ENCODE measurements at places on chromosomes 16 and 17.

GRCh38 chr17:7435676-7436555, 681 bp downstream of the TMEM102 start:
- peak; percentile 83 for DNase-seq

- no peak for DNase-seq
Measured at GRCh38 chr17:37818689-37819088, 73.8 kb upstream of the HNF1B start.

DNA sequence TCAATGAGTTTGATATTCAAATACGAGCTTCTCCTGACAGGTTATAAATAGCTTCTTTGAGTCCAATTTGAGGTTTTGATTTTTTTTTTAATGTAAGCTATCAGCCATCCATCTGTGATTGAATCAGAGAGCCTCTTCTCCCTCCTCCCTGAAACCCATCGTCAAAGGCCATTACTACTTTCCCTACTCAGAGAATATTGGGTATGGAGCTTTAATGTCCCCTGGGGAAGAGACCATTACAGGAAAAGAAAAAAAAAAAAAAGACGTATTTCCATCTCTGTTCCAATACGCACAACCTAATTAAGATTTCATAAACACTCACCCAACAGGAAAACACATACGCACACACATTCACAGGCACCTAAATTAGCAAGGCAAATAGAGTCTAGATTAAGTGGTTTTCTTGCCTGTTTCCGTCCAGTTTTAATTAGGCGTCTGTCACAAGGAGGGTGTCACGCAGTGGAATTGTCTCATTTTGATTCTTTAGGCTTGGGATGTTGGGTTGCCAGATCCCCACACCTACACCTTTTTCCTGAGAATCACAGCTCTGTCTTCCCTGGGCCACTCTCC, 194.3 kb upstream of the RPL38 start:
- DNase-seq, result no peak

DNA sequence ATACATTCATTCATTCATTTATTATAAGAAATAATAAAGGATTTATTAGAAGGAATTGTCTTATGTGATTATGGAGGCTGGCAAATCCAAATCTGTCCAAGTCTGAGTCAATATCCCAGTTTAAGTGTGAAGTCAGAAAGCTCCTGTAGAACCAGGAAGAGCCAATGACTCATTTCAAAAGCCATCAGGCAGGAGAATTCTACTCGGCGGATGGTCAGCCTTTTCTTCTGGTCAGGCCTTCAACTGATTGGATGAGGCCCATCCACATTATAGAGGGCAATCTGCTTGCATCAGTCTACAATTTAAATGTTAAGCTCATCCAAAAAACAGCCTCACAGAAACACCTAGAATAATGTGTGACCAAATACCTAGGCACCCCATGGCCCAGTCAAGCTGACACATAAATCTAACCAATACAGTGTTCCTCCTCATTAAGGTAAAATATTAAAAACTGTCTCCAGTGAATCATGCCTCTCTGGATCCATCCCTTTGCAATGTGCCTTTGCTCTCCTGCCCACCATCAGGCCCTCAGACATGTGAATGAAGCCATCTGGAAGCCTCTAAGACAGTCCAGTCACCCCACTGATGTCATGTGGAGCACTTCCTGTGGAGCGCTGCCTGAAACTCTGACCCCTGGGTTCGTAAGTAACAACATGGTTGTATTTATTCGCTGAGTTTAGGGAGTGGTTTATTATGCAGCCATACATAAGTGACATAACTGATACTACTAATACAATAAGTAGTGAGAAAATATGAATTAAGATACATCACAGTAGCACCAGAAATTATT, 69.2 kb upstream of the WSB1 start:
- DNase-seq, result peak; percentile 31

DNA sequence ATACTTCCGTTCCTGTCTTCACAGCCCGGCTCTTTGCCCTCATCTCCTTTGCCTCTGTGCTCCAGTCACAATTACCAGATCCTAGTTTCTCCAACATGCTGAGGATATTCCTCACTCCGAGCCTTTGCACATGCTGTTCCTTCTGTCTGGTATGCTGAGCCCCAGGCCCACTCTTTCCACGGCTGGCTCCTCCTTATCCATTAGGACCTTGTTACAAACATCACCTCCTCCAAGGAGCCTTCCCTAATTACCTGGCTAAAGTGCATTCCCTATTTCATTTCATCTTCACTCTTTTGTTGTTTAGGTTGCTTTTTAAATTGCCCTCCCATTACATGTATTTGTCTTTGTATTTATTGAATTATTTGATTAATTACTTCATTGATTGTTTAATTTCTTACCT, 14.9 kb upstream of the ADGRG1 start:
- DNase-seq, result no peak

DNA sequence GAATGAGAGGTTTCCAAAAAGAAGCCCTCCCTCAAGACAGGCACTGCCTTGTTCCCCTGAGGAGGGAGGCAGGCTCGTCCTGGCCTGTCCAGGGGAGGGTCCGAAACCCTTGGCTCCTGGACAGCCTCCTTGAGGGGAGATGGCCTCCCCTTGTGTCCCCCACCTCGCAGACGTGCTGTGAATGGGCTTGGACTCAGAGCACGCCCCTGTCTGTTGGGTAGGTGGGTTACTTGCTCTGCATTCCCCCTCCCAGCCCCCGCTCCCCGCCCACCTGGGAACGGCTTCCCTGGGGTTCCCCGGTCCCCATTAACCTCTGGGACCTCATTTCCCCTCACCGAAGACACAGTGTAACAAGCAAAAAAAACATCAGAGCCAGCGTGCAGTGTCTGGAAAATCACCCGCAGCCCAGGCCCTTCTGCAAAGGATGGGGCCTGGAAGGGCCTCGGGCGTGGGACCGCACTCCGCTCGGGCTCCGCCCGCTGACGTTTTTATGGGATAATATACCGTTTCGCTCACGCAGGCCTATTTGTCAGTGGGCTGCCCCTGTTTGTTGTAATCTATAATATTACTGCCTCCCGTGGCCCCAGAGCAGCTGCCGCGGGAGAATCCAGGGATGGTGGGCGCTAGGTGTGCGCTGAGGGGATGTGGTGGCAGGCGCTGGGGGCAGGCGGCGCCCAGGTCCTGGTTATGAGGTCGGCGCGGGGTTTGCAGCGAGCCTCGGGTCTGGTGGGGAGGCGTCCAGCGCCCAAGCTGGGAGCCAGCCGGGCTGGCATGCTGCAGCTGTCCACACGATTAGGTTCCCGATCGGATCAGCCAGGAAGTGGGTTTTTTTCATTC, 11.1 kb downstream of the BAHCC1 start:
- no peak for DNase-seq

DNA sequence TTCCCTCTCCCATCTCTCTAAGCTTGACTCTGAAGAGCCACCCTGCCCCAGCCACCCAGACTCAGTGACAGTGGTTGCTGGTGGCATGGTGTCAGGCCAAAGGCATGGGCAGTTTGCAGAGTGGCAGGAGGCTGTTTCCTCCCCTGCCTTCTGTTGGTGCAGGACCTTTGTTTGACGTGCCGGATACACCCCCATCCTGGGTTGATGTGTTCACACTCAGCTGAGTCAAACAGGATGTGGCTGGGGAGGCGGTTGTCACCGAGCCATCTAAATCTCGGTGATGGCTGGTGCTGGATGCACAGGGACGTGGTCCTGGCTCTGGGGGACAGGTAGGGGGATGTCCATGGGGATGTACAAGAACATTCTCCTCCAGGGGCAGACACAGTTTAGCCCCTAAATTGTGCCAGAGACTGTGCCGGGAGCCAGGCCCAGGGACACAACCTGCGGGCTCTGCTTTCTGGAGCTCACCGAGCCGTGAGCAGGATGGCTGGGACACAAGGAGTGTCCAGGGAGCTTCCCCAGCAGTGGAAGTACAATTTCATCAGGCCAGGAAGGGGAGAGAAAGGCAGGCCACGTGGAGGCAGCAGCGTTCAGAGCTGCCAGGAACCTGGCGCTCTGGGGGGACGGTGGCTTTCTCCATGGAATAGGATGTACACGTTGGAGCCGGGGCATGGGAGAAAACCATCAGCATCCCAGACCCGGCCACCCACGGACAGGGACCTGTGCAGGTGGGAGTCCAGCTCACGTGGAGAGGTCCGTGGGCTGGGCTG, 264.2 kb downstream of the SEC14L1 start:
- peak; percentile 84 for DNase-seq

GRCh38 chr17:50117202-50118051, 12.5 kb downstream of the SAMD14 start:
- DNase-seq, result peak; percentile 67

GRCh38 chr17:45234641-45235415, 13.1 kb downstream of the FMNL1 start:
- no peak for DNase-seq

Measured in Right ventricle myocardium inferior (tissue), 1 donor.